ENCODE measurements at places on chromosomes 3 and 15.

DNA sequence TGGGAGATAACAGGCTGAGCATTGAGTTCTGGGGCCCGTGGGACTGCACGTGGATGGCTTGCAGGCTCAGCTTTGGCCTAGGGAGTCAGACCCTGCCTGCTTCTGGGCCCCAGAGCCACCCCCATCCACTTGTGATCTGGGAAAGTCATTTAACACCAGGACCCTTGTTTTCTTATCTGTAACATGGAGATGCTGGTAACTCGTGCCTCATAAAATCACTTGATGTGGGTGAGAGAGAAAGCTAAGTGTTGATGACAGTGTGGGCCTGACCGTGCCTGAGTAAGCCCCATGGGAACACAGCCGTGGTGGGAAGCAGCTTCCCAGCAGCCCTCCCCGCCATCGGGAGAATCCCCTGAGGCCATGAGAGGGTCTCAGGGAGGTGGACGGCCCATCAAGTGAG, 378.1 kb downstream of the GABRB3 start:
- no peak for DNase-seq

- no peak for DNase-seq
These were observed 12.2 kb downstream of the NEK10 start for GRCh38 chr3:27356976-27357375.

DNA sequence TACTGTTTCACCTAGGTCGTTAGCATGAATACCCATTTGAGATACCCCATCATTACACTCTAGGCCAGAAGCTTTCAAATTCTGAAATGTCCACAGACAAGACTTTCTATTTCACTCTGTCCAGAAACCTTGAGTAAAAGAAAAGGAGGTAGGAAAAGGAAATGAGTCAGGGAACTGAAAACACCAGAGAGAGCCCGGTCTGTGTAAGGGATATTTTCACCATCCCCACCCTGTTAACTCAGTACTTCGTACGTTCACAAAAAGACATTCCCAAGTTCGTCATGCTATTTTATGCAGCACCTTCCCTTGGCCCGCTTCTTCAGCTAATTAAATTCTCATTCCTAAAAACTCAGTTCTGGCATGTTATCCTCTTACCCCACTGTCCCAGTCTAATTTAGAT, 89.4 kb upstream of the SOX2 start:
- no peak for DNase-seq

DNA sequence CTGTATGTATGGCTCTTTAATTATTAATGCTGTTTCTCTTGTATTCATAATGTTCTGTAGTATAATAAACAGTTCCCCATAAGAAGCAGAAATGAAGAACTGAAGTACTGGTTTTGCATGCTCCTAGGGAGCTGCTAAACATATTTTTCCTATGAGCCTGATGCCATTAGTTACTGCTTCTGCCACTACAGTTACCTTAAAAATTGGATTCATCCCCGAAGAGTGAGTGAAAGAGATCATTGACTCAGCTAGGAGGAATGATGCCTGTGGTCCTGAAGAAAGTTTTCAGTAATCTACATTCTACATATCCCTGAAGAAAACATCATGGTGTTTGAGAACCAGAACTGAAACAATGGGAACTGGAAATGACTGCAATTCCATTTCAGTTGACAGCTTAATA, 37.1 kb upstream of the ST3GAL6 start:
- DNase-seq = no peak

GRCh38 chr3:129520960-129521359, 7.5 kb upstream of the RHO start:
- no peak for DNase-seq

DNA sequence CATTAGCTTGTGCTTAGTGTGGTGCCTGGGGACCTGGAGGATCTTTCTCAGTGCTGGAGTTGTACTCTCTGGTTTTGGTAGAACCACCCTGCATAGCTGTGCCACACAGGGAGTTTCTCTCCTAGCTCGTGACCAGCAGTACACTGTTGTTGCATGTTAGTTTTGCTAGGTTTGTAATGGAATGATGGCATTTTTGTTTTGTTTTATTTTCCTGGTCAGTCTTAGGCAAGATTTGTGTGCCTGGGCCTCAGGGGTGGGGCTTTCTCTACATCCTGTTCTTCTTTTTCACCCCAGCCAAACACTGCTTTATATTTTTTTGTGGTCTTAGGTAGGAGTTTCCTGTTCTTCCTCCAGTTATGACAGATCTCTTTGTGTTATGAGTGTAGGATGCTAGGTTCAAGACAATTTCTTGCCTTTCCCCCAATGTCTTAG, 534.5 kb upstream of the KCNMB2 start:
- DNase-seq = peak; percentile 63

Data from stimulated activated naive CD8-positive, alpha-beta T cell treated with anti-CD3 and anti-CD28 coated beads, Interleukin-15, amount 100 ng/mL, for 72 hours (primary cell).